ENCODE measurements at places on chromosomes 1 and 21.
A peak's percentile ranks its signal among the peaks of the same experiment; 100 is the strongest.

- peaks cover 9% of the 10 kb centered on the region for H3K36me3 ChIP-seq
- no peaks in the 10 kb centered on the region for H3K4me1 ChIP-seq
- H3K27me3 ChIP-seq: no peaks in the 10 kb centered on the region
- no peak for DNase-seq
- no peak overlapping the region for H3K27ac ChIP-seq
- H3K4me3 ChIP-seq: no peak overlapping the region
Measured at GRCh38 chr1:93148001-93148400, 32.2 kb downstream of the TMED5 start.

GRCh38 chr1:200670242-200671118 is 773 bp upstream of the DDX59 start:
- DNase-seq: no peak
- H3K27ac ChIP-seq: peak overlapping the region; percentile 93
- peaks cover 24% of the 10 kb centered on the region for H3K4me1 ChIP-seq

- DNase-seq: no peak
- H3K27me3 ChIP-seq: no peaks in the 10 kb centered on the region
- H3K27ac ChIP-seq: no peak overlapping the region
Measured at GRCh38 chr1:23444104-23444533, 19.6 kb upstream of the TCEA3 start.

- H3K4me3 ChIP-seq: no peak overlapping the region
- H3K36me3 ChIP-seq: no peaks in the 10 kb centered on the region
- no peaks in the 10 kb centered on the region for H3K27me3 ChIP-seq
- no peak overlapping the region for H3K27ac ChIP-seq
Measured at GRCh38 chr1:35655196-35655595, 13.9 kb upstream of the PSMB2 start.

DNA sequence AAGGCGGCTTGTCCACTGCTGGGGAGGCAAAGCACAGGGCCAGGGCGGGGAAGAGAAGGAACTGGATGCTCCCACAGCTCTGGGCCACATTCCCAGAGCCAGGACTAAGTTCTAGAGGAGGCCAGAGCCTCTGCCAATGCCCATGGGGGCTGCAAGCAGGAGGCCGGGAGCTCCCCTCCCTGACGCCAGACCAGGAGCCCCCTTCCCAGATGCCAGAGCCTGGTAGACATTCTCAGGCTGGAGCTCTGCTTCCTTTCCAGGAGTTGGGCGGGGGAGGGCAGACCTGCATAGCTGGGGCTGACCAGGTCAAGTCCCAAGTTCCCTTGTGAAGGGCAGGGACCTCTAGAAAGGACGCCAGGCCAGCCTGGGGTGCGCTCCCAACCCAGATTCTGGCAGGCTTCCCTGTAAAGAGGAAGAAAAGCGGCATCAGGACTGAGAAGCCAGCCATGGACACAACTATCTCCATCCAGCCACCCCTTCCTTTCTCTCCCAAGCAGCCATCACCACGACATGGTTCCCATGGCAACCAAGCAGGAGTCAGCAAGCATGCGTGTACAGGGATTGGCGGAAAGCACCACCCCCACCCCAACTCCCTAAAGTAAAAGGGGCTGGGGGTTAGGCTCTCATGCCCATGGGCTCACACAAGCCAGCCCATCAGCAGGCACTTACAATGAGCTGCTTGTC is 13.4 kb downstream of the KIF21B start:
- no peaks in the 10 kb centered on the region for H3K27me3 ChIP-seq
- peaks cover 74% of the 10 kb centered on the region for H3K4me1 ChIP-seq
- H3K36me3 ChIP-seq: peaks cover 4% of the 10 kb centered on the region
- H3K4me3 ChIP-seq: no peak overlapping the region

DNA sequence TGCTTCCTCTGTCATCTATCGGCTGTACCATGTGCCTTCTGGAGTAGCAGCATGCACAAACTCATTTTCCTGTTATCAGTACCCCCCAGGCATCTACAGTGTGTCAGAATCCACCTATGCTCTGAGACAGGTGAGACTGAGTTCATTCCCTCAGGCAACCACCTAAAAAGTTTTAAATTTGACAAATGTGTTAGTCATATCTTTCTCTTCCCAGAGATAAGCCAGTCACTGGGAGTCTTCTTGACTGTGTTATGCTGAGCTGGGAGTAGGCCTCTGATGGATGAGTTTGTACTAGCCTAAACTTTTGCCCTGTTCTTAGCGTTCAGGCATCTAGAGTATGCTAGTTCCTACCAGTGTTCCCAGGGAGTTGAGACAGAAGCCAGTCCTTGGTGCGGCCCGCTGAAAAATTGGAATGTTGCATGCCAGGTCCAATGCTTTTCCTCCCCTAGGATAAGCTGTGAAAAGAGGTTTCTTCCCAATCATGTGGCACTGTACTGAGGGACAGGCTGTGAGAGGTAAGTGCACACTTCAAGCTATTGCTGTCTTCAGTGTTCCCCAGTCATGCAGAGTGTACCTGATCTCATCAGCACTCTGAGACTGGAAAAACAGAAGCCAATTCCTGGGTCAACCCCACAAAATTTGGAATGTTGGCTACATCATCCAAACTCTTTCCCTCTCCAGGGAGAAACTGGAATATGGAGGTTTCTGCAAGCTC is 1202.3 kb downstream of the NCAM2 start:
- H3K27ac ChIP-seq: no peak overlapping the region
- no peaks in the 10 kb centered on the region for H3K27me3 ChIP-seq
- no peaks in the 10 kb centered on the region for H3K36me3 ChIP-seq
- H3K4me3 ChIP-seq: no peak overlapping the region
- no peak for DNase-seq

- H3K4me1 ChIP-seq: no peaks in the 10 kb centered on the region
- no peak for DNase-seq
- H3K27ac ChIP-seq: no peak overlapping the region
- H3K4me3 ChIP-seq: no peak overlapping the region
Measured at GRCh38 chr1:60903591-60903990, 178.8 kb upstream of the NFIA start.

- peaks cover 5% of the 10 kb centered on the region for H3K27me3 ChIP-seq
- H3K36me3 ChIP-seq: no peaks in the 10 kb centered on the region
- no peaks in the 10 kb centered on the region for H3K4me1 ChIP-seq
- DNase-seq: no peak
- H3K4me3 ChIP-seq: no peak overlapping the region
Measured at GRCh38 chr1:159646687-159647086, 59.1 kb downstream of the APCS start.

DNA sequence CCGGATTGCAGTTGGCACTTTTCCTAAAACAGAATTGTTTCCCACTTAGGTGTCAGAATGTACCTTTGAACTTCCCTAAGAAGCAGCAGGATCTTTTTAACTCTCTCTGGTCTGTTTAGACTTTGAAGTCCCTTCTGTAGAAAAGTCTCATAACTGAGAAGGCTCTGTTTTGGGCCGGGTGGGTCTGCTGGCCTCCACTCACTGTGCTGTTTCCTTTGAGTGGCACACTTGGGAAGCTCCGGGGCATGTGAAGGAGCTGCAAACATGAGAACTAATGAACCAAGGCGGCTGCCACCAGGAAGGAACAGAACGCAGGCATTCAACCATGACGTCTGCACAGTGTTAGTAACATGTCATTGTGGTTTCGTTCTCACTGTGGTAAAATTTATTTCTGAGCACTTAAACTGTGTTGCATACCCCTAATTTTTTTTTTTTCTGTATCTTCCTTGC is 19.5 kb upstream of the NCMAP start:
- H3K36me3 ChIP-seq: peaks cover 15% of the 10 kb centered on the region
- no peaks in the 10 kb centered on the region for H3K27me3 ChIP-seq
- H3K4me3 ChIP-seq: peak overlapping the region; percentile 30
- peaks cover 33% of the 10 kb centered on the region for H3K4me1 ChIP-seq
- H3K27ac ChIP-seq: peak overlapping the region; percentile 49

DNA sequence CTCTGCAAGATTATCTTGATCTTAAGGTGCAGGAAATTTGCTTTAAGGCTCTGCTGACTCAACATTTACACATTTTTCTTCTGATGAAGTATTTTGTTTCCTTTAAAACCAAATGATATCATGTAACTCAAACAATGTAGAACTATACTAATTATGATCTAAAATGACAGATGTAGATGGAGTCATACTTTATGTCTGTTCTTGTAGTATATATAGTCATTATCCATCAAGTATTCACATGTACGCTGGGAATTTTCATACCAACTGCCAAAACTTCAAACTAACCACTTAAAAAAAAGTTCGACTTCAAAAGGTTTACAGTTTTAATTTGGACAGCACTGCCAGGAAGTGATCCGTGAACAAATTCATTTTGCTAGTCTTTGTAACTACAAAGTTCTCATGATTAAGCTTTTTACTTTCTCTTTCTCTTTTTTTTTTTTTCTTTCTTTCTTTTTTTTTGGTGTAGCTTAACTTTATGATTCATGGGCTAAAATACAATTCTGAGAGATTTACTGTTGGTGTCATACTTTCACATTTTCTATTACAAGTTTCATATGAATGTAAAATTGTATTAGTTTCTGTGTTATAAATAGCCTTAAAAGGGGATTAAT is 509.0 kb upstream of the CXADR start:
- no peak overlapping the region for H3K4me3 ChIP-seq
- no peak overlapping the region for H3K27ac ChIP-seq
- H3K4me1 ChIP-seq: no peaks in the 10 kb centered on the region
- no peak for DNase-seq
- no peaks in the 10 kb centered on the region for H3K27me3 ChIP-seq

DNA sequence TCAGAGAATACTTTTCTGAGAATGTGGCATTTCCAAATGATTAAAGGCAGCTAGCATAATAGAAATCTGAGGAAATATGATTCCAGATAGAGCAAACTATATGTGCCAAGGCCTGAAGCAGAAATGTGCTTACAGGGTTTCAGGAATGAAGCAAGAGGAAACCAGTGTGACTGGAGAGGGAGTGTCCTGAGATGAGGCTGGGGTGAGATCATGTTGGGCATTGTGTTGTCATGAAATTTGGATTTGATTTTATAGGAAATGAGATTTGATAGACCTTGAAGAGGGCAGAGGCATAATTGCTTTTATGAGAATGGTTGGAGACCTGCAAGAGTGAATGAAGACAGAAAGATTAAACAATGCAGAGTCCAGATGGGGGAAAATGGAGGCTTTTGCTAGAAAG is 338.1 kb upstream of the SNX7 start:
- no peaks in the 10 kb centered on the region for H3K36me3 ChIP-seq
- DNase-seq: no peak
- no peak overlapping the region for H3K27ac ChIP-seq
- H3K4me3 ChIP-seq: no peak overlapping the region
